ENCODE measurements at places on chromosomes 16 and 17.

GRCh38 chr17:14768923-14769322 lies 468.0 kb downstream of the HS3ST3B1 start:
- no peaks in the 10 kb centered on the region for H3K4me1 ChIP-seq
- H3K27ac ChIP-seq = no peak overlapping the region
- no peak overlapping the region for H3K4me3 ChIP-seq

DNA sequence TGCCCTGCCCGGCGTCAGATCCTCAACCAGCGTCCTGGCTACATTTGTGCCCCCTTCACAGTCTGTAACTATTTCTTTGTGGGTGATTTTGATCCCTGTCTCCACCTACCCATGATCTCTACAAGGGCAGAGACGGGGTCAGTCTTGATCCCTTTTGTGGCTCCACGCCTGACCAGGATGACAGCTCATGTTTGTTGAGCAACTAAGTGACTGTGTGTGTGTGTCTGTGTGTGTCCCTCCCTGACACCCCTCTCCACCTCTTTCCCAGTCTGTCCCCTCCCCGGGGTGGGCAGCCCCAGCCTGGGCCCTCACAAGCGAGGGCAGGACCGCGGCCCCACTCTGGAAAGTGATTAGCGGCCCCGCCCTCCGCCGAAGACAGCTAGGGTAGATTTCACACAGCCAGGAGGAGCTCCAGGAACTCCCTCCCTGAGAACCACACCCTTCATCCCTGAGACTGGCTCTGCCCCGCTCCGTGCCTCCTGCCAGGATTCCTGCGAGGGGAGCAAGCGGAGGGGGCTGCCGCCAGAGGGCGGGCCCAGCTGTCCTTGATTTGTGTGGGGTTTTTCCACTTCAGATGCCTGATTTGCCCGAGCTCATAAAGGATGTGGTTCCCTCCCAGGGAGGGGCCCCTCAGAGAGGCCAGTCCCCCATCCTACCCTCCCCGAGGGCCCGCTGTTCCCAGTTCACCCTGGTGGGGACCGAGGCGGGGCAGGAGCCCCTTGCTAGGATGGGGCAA lies 5.3 kb upstream of the HS3ST6 start:
- no peak overlapping the region for H3K27ac ChIP-seq
- DNase-seq = peak; percentile 46
- peaks cover 23% of the 10 kb centered on the region for H3K27me3 ChIP-seq
- no peak overlapping the region for H3K4me3 ChIP-seq

DNA sequence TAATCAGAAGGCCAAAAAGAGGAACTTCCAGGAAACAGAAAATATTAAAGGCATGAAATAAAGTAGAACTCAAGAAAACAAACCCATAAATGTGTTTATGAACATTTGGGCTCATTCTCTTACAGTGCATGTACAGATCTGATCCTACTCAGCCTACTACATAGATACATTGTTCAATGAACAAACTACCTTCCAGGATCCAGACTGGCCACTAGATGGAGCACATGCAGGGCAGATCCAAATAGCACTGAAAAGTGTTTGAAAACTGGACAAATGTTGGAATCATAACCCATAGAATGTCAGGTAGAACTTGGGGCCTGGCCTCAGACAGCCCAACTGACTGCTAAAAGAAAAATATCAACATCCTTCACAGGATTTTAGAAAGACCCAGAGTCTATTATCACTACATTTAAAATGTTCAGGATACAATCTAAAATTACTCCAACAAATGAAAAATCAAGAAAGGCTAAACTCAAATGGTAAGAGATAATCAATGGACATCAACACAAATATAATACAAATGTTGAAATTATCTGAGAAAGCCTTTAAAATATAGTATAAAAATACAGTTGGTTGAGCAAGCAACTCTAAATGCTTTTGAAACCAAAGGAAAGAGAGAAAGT lies 122.4 kb upstream of the NUDT7 start:
- DNase-seq = peak; percentile 43
- no peaks in the 10 kb centered on the region for H3K4me1 ChIP-seq
- H3K36me3 ChIP-seq = no peaks in the 10 kb centered on the region
- no peak overlapping the region for H3K27ac ChIP-seq
- H3K4me3 ChIP-seq = no peak overlapping the region
- H3K27me3 ChIP-seq = no peaks in the 10 kb centered on the region

DNA sequence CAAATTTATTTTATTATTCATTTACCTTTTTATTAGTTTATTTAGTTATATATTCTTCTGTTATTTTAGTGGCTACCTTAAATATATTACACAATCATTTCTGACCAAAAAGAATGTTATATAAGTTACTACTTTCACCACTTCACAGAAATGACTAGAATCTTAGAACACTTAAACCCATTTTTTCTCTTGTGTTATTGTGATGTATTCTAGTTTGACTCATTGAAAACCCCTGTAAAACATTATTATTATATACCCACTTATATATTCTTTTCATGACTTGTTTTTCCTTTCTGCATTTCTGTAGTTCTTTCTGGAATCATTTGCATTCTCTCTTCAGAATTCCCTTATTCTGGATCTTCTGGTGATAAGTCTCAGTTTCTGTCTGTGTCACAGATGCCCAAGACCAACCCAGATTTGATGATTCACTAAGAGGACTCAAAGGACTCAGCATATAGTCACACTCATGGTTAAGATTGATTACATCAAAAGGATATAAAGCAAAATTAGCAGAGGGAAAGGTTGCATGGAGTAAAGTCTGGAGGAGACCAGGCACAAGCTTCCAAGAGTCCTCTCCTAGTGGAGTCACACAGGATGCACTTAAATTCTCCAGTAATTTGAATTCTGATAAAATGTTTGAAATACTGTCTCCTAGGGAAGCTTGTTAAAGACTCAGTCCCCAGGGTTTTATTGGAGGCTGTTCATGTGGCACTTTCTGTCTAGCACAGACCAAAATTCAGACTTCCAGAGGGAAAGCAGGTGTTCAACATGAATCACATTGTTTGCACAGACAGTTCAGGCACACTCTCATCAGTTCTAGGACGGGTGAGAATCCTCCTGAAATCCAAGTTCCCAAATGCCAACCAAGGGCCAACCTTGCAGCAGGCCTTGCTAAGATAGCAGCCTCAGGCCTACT lies 7.7 kb downstream of the GINS3 start:
- H3K36me3 ChIP-seq = peaks cover 11% of the 10 kb centered on the region
- DNase-seq = peak; percentile 54
- H3K4me3 ChIP-seq = no peak overlapping the region
- H3K27me3 ChIP-seq = no peaks in the 10 kb centered on the region
- H3K4me1 ChIP-seq = peaks cover 20% of the 10 kb centered on the region

DNA sequence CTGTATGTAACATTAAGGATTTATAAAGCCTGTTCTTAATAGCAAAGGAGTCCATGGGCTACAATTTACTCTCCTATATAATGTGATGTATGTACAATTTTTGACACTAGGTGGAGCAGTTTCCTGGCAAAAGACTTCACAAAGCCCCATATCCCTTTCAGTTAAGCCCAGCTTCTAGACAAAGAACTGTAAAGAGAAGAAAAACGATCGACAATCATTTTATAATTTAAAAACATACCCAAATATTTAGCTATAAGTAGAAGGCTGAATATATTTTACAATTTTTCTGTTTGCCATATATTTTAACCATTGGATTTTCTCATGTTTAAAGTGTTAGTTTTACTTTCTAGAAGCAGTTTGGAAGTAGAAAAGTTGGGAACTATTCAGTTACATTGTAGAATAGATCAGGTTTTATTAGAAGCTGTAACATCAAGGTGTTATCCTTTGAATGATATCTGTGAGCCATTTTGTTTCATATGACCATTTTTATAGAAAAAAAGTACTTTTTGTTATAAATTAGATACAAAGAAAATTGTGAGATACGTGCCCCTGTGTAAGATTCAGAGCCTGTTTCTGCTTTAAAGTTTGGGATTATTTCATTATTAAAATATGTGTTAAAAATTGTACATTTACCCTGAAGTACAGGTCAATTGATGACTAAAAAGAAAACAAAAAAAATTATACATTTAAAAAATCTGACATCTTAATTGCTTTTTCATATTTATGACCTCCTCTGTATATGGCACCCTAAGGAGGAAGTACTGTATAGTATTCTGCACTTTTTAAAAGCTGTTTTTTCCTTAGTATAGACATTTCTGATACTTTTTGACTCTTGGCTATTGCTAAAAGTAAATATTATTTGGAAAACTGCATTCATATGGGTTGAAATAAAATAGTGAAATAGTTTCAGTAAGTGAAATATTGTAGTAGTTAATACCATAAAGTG lies 46.3 kb downstream of the VMP1 start:
- peaks cover 7% of the 10 kb centered on the region for H3K36me3 ChIP-seq
- no peaks in the 10 kb centered on the region for H3K27me3 ChIP-seq
- H3K27ac ChIP-seq = peak overlapping the region; percentile 95
- peak; percentile 97 for DNase-seq
- peak overlapping the region; percentile 48 for H3K4me3 ChIP-seq

- no peak overlapping the region for H3K4me3 ChIP-seq
- no peak overlapping the region for H3K27ac ChIP-seq
- no peaks in the 10 kb centered on the region for H3K36me3 ChIP-seq
- H3K4me1 ChIP-seq = no peaks in the 10 kb centered on the region
- H3K27me3 ChIP-seq = no peaks in the 10 kb centered on the region
- DNase-seq = no peak
Measured at GRCh38 chr16:4388271-4389021, 16.8 kb downstream of the VASN start.

GRCh38 chr16:75262104-75262799 lies 10.8 kb upstream of the BCAR1 start:
- H3K36me3 ChIP-seq = no peaks in the 10 kb centered on the region
- peaks cover 26% of the 10 kb centered on the region for H3K4me1 ChIP-seq
- H3K27me3 ChIP-seq = no peaks in the 10 kb centered on the region
- no peak overlapping the region for H3K4me3 ChIP-seq
- DNase-seq = no peak

GRCh38 chr16:81447383-81448101 lies 2.9 kb downstream of the CMIP start:
- DNase-seq = peak; percentile 44
- peak overlapping the region; percentile 83 for H3K27ac ChIP-seq
- peak overlapping the region; percentile 98 for H3K4me3 ChIP-seq
- H3K4me1 ChIP-seq = peaks cover 33% of the 10 kb centered on the region
- H3K27me3 ChIP-seq = no peaks in the 10 kb centered on the region

DNA sequence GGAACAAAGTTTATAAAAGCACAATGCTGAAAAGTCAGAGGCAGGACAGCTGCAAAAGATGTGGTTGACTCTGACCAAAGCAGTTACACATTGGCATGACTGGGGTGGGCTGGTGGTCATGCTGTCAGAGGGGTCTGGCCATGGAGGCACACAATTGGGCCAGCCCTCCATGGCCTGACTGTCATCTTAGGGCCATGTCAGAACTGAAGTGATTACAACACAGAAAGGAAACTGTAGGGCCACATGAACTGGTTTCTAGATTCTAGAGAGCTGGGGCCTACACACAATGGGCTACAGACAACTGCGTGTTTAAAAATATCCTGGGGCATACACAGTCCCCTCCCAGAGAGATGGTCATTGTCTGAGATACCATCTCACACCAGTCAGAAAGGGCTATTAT lies 380.6 kb downstream of the GRIN2A start:
- no peak overlapping the region for H3K4me3 ChIP-seq
- H3K36me3 ChIP-seq = no peaks in the 10 kb centered on the region
- no peak for DNase-seq
- peaks cover 10% of the 10 kb centered on the region for H3K4me1 ChIP-seq
- H3K27ac ChIP-seq = no peak overlapping the region
- H3K27me3 ChIP-seq = peaks cover 9% of the 10 kb centered on the region

DNA sequence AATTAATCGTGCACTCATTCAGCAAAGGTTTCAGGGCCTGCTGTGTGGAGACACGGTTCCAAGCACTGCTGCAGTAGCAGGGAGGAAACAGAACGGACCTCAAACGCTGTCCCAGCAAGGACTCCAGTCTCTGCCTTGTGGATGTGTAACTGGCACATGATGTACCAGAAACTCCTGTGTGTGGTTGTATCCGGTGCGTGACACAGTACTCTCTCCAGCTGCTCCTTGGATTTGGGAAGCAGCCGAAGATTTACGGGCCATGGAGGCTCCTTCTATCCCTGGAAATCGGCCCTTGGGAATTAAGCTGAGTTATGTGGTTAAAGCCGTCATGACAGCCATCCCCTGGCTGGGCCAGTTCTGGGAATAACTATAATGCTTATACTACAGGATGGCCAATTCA lies 8.5 kb upstream of the ANKRD11 start:
- H3K4me3 ChIP-seq = no peak overlapping the region
- no peaks in the 10 kb centered on the region for H3K36me3 ChIP-seq
- no peak overlapping the region for H3K27ac ChIP-seq

GRCh38 chr17:10429421-10430045 lies 7.8 kb upstream of the MYH8 start:
- H3K27me3 ChIP-seq = no peaks in the 10 kb centered on the region
- no peak for DNase-seq
- no peak overlapping the region for H3K4me3 ChIP-seq
- no peaks in the 10 kb centered on the region for H3K4me1 ChIP-seq

GRCh38 chr16:82657786-82658185 lies 31.0 kb downstream of the CDH13 start:
- H3K4me1 ChIP-seq = peaks cover 19% of the 10 kb centered on the region
- no peak overlapping the region for H3K27ac ChIP-seq
- H3K36me3 ChIP-seq = no peaks in the 10 kb centered on the region
- DNase-seq = no peak
- H3K27me3 ChIP-seq = peaks cover 18% of the 10 kb centered on the region

DNA sequence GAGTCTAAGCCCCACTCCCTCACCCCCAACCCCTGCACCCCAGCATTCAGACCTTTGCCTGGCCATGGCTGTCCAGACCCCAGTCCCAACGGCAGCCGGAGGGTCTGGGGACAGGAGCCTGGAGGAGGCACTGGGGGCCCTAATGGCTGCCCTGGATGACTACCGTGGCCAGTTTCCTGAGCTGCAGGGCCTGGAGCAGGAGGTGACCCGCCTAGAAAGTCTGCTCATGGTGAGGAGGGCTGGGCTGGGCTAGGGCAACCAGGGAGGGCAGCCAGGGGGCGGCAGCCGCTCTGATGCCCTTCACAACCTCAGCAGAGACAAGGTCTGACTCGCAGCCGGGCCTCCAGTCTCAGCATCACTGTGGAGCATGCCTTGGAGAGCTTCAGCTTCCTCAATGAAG lies 14.4 kb downstream of the RIPOR1 start:
- H3K36me3 ChIP-seq = peaks cover 12% of the 10 kb centered on the region
- no peak for DNase-seq
- no peaks in the 10 kb centered on the region for H3K27me3 ChIP-seq

- 0 out of 2 replicates have a peak, but pooled peaks cover 5% of the 10 kb centered on the region for H3K27me3 ChIP-seq
- H3K27ac ChIP-seq = no peak overlapping the region
- H3K4me3 ChIP-seq = no peak overlapping the region
Measured at GRCh38 chr16:75793641-75794040, 67.4 kb upstream of the CPHXL start.
